ENCODE measurements at places on chromosomes 3 and 15. TPM values are rescaled to one million over a fixed set of nuclear protein-coding genes. Genes with fewer than 3 reads are reported as not detected.
A peak's percentile ranks its signal among the peaks of the same experiment; 100 is the strongest.

PIF1 gene
- total RNA-seq, result 0.37 TPM

KBTBD13 gene
- not detected for total RNA-seq

- DNase-seq, result peak; percentile 38
- peaks cover 58% of the 10 kb centered on the region for H3K4me1 ChIP-seq
- H3K27ac ChIP-seq, result peak overlapping the region; percentile 87
- H3K27me3 ChIP-seq, result no peaks in the 10 kb centered on the region
Observed at GRCh38 chr15:76994001-76994400, 925 bp upstream of the PSTPIP1 start.

- no peaks in the 10 kb centered on the region for H3K4me1 ChIP-seq
- no peak overlapping the region for H3K27ac ChIP-seq
- no peak overlapping the region for H3K4me3 ChIP-seq
- H3K27me3 ChIP-seq, result no peaks in the 10 kb centered on the region
- no peak for DNase-seq
Observed at GRCh38 chr15:69860921-69861320, 236.8 kb downstream of the TLE3 start.

CEMIP gene
- 0.10 TPM for total RNA-seq

TRPC1 gene
- 1.6 TPM for total RNA-seq

SEMA5B gene
- not detected for total RNA-seq

KY gene
- total RNA-seq, result not detected

DNA sequence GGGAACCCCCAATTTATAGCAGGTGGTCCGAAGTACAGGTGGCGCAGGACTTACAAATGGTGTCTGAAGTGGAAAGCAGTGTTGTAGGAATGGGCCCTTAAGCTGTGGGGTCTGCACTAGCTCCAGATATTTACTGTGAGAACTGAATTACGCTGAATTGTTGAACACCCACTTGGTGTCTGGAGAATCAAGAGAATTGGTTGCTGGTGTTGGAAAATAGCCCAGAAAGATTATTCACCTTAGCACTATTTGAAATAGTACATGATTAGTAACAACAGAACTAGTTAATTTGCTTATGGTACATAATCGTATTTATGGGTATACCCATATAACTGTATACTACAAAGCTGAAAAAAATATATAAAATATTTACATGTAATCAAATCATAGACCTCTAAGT is 64.8 kb downstream of the ADAM10 start:
- peaks cover 13% of the 10 kb centered on the region for H3K4me1 ChIP-seq
- H3K27me3 ChIP-seq, result no peaks in the 10 kb centered on the region
- H3K4me3 ChIP-seq, result no peak overlapping the region
- H3K36me3 ChIP-seq, result peaks cover 13% of the 10 kb centered on the region

DNA sequence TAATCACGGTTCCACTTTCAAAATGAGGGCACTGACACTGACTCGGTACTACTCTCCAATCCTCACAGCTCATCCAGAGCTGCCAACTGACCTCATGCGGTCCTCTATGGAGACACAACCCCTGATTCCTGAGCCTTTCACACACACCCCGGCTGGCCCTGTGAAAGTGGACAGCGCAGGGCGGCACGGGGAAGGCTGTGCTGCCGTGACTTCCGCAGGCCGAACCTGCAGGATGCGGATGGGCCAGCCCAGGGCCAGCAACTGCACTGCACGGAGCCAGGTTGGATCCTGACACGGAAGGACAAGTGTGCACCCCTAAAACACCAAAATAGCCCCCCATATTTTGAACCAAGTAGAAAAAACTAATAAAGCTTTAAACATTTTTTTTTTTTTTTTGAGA is 41.0 kb downstream of the IQSEC1 start:
- no peaks in the 10 kb centered on the region for H3K27me3 ChIP-seq
- H3K4me3 ChIP-seq, result no peak overlapping the region
- H3K36me3 ChIP-seq, result no peaks in the 10 kb centered on the region
- no peak overlapping the region for H3K27ac ChIP-seq
- H3K4me1 ChIP-seq, result no peaks in the 10 kb centered on the region

GRCh38 chr3:184778426-184779332 is 33.3 kb upstream of the VPS8 start:
- H3K4me3 ChIP-seq, result no peak overlapping the region
- no peaks in the 10 kb centered on the region for H3K4me1 ChIP-seq
- DNase-seq, result no peak
- H3K27ac ChIP-seq, result no peak overlapping the region

DNA sequence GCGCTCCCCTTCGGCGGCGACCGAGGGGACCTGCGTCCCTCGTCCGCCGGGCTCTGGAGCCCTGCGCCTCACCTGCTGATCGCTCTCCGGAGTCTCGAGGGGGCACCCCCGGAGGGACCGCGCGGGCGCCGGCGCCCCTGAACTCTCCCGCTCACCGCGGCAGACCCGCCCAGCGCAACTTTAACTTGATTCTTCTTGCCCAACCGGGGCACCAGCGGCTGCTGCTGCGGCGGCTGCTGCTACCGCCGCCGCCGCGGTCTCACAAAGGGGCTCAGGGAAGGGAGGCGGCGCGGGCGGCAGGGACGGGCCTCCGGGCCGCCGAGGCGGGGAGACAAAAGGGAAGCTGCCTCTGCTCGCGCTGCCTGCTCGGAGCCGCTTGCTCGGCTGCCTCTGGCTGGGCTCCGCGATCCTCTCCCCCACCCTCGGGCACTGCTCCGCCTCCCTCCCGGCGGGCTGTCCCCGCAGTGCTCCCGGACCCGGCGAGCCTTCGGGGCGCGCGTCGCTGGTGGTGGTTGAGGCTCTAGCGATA is at the start of gene PPM1L:
TSS of gene PPM1L (plus strand) at position 456 of the 529 bp plus-strand sequence.
- peak; percentile 37 for DNase-seq
- H3K27ac ChIP-seq, result peak within 1 kb of the TSS; percentile 51
- H3K36me3 ChIP-seq, result no peaks in the 10 kb centered on the region
- peak within 1 kb of the TSS; percentile 81 for H3K4me3 ChIP-seq
- H3K4me1 ChIP-seq, result peaks cover 28% of the 10 kb centered on the region

DNA sequence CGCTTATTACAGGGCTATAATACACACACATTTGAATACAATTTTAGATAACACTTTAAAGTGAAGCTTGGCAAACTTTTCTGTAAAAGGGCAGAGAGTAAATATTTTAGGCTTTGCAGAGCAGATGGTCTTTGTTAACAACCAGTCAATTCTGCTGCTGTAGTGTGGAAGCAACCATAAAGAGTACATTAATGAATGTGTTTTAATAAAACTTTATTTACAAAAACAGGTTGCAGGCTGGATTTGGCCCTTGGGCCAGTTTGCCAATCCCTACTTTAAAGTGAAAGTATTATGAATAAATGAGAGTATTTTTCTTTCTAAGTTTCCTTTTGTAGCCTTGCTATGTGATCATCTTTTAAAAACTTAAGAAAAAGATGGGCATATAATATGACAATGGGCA is 20.7 kb upstream of the ANKRD34C start:
- no peak overlapping the region for H3K27ac ChIP-seq
- H3K27me3 ChIP-seq, result no peaks in the 10 kb centered on the region
- H3K36me3 ChIP-seq, result no peaks in the 10 kb centered on the region
- H3K4me1 ChIP-seq, result no peaks in the 10 kb centered on the region
- no peak overlapping the region for H3K4me3 ChIP-seq
- no peak for DNase-seq

- no peak overlapping the region for H3K27ac ChIP-seq
- peaks cover 10% of the 10 kb centered on the region for H3K27me3 ChIP-seq
- H3K36me3 ChIP-seq, result no peaks in the 10 kb centered on the region
- H3K4me1 ChIP-seq, result peaks cover 3% of the 10 kb centered on the region
- no peak overlapping the region for H3K4me3 ChIP-seq
- DNase-seq, result no peak
Observed at GRCh38 chr3:37223576-37223975, 49.2 kb upstream of the LRRFIP2 start.

DNA sequence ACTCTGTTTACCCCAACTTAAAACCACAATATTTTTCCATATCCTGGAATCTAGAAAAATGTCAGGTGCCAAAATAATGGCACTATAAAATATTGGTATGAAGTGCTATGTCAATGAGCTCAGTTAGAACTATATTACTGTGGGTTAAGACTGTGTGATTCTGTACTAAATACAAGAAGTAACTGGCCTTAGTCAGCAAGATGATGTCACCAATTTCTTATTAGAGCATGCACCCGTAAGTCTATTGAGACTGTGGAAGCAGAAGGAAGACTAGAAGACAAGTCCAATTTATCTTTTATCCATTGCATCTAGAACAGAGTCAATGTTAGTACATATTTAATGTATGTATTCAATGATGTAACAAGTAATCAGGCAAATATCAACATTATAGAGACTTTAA is 25.0 kb downstream of the LRRC58 start:
- no peak overlapping the region for H3K27ac ChIP-seq
- no peaks in the 10 kb centered on the region for H3K27me3 ChIP-seq
- peaks cover 31% of the 10 kb centered on the region for H3K36me3 ChIP-seq
- H3K4me1 ChIP-seq, result no peaks in the 10 kb centered on the region
- no peak overlapping the region for H3K4me3 ChIP-seq

APBA2 gene
- 13.9 TPM for total RNA-seq

DNA sequence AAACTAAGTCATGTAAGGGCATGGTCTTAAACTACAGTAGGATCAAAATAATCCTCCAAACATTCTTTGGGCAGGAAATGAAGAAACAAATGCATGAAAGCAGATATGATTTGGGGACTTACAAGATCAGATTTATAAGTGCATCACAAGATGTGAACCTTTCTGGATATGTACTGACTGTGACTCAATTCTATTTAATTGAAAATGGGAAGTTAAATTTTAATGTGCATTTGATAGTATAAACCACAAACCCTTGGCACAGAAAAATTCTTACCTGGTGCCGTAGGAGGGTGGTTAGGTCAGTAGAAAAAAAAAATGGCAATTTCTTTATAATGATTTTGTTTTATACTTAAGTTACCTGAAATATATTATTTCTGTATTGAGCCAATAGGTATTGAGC is 262.5 kb upstream of the TGFBR2 start:
- H3K27ac ChIP-seq, result no peak overlapping the region
- H3K4me1 ChIP-seq, result peaks cover 14% of the 10 kb centered on the region
- peaks cover 4% of the 10 kb centered on the region for H3K27me3 ChIP-seq

C3orf38 gene
- total RNA-seq, result 46.9 TPM

- no peaks in the 10 kb centered on the region for H3K36me3 ChIP-seq
- DNase-seq, result peak; percentile 79
- H3K27ac ChIP-seq, result peak within 1 kb of the TSS; percentile 41
- peak within 1 kb of the TSS; percentile 72 for H3K4me3 ChIP-seq
- H3K4me1 ChIP-seq, result peaks cover 15% of the 10 kb centered on the region
- no peaks in the 10 kb centered on the region for H3K27me3 ChIP-seq
Observed at GRCh38 chr3:36944641-36945270, at the start of gene TRANK1. Gene TRANK1, minus strand, starts transcription at chr3:36945054. Its CDS starts 245 bp downstream, at chr3:36944809.

GRCh38 chr15:89406218-89406939 is 71.8 kb upstream of the POLG start:
- DNase-seq, result no peak
- peaks cover 46% of the 10 kb centered on the region for H3K4me1 ChIP-seq
- no peaks in the 10 kb centered on the region for H3K36me3 ChIP-seq

GRCh38 chr3:55282994-55283393 is 204.1 kb downstream of the WNT5A start:
- no peaks in the 10 kb centered on the region for H3K36me3 ChIP-seq
- DNase-seq, result no peak
- H3K4me3 ChIP-seq, result no peak overlapping the region
- no peaks in the 10 kb centered on the region for H3K4me1 ChIP-seq
- no peaks in the 10 kb centered on the region for H3K27me3 ChIP-seq

DNA sequence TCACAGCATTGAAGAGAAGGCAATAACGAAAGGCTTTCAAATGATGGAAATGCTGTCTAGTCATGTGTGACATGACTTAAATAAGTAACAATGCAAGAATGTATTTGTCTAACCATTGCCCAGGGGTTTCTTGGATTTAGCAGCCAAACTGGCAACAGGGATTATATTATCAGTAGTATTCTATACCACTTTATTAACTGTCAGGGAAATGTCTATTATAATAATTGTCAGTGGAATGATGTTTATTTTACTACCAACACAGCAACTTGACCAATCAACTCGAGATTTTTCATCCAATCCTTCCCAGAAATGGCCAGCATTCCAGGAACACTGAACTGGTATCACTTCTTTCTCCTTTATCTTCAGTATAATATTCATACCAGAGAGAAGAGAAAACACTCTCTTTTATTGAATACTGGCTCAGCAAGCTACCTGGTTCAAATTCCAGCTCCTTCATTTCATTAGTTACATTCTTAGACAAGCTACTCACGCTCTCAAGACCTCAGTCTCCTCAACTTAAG is 66.2 kb downstream of the FOXP1 start:
- no peak overlapping the region for H3K27ac ChIP-seq
- no peaks in the 10 kb centered on the region for H3K27me3 ChIP-seq
- no peak overlapping the region for H3K4me3 ChIP-seq
- no peaks in the 10 kb centered on the region for H3K36me3 ChIP-seq

GRCh38 chr15:92780843-92781242 is 119.3 kb upstream of the CHD2 start:
- no peak for DNase-seq
- no peak overlapping the region for H3K4me3 ChIP-seq
- no peaks in the 10 kb centered on the region for H3K27me3 ChIP-seq
- no peaks in the 10 kb centered on the region for H3K4me1 ChIP-seq
- H3K36me3 ChIP-seq, result no peaks in the 10 kb centered on the region

All from CD4-positive, CD25-positive, alpha-beta regulatory T cell (primary cell).